ENCODE measurements at places on chromosomes 7 and 10.

DNA sequence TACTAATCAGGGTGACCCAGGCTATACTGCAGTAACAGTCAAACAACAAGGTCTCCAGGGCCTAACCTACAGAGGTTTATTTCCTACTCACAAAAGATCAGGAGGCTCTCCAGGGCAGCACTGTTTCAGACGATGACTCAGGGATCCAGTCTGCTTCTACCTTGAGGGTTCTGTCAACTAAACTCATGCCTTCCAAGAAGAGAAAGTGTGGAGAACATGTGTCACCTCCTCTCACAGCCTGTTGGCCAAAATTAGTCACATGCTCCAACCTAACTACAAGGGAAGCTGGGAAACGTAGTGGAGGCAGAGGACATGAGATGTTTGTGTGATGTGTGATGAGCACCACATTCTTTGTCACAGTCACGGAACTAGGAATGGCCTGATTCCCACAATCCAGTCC lies 14.7 kb upstream of the INA start:
- DNase-seq = no peak

DNA sequence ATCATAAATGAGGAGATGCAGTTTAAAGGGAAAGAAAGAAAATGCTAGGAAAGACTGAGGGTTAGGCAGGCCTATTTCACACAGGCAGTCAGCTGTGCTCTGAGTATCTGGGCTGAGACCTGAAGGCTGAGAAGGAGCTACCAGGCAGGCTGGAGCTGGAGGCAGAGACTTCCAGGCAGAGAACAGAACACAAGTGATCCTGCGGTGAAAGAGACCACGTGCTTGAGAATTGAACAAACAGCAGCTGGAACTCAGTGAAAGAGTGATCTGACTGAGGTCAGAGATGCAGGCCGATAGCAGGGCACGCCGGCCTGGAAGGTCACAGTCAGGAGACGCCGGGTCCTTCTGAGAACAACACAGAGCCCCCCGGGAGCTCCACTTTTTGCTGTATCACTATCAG lies 147.8 kb downstream of the ADAM12 start:
- no peak for DNase-seq

GRCh38 chr10:33966946-33967345 lies 632.5 kb upstream of the NRP1 start:
- no peak for DNase-seq

DNA sequence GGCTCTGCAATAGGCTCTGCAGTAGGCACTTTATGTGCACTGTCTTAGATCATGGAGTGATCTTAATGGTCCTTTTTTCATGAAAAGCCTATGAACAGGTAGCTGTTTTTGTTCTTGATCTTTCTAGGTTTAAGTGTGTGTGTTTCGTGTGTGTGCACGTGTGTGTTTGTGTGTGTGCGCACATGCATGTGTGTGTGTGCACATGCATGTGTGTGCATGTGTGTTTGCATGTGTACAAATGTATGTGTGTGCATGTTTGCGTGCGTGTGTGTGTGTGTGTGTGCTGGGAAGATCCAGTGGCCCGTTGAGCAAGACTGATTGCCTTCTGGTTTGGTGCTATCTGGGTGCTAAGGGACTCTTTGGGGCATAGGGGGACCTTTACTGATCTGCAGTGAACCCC lies 334.8 kb downstream of the GLRX3 start:
- DNase-seq = no peak

DNA sequence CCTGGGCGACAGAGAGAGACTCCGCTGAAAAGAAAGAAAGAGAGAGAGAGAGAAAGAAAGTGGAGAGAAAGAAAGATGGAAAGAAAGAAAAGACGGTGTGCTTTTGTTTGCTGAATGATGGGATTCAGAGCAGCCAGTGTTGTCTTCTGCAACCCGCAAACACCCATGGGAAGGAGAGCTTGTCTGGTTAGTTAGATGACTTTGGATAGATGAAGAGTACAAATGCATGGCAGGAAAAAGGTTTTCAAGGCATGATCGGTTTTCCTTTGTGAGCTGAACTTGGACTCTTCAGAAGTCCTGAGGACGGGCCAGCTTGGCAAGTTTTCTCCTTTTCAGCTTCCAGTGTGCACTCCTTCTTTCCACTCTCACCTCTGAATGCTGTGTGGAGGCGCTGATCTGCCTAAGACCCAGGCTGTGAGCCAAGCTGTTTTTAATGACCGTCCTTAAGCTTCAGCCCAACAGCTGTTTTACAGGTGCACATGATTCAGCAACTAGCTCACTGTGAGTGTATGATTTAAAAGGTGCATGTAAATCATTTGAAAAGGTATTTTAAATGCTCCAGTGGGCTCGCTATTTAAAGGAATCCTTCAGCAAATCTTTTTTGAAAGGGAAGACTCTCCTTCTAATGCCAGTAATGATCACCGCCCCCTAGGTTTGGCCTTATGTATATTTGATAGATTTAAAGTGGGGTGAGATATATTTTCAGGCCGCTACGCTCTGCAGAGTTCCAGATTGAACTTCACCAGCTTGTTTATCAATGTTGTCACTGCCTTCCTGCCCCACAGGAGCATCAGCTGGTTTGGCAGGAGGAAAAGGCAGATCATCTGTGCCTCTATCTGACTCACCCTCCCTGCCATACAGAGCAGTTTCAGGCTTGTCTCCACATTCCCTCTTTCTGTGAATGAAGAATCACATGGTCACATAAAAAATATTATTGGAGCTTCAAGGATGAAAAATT lies 115.0 kb downstream of the PLXDC2 start:
- DNase-seq = peak; percentile 83

GRCh38 chr7:151008511-151009323 lies 15.6 kb downstream of the ATG9B start:
- DNase-seq = peak; percentile 63

GRCh38 chr7:34165927-34166550 lies 260.7 kb downstream of the BMPER start:
- no peak for DNase-seq

DNA sequence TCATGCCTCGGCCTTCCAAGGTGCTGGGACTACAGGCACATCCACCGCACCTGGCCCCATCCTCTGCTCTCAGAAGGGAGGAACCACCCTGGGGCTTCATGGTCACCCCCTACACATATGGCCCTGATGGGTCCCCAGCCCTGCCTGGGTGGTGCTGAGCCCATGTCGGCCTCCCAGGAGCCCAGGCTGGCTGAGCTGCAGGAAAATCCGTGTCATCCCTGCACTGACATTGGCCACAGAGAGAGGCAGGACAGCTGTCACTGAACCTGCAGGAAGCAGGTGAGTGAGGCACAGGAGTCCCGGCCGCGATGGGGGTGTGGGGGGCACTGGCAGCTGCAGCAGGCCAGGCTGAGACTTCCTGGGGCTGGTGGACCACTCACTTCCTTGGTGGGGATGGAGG lies 8.0 kb downstream of the GRIFIN start:
- no peak for DNase-seq

DNA sequence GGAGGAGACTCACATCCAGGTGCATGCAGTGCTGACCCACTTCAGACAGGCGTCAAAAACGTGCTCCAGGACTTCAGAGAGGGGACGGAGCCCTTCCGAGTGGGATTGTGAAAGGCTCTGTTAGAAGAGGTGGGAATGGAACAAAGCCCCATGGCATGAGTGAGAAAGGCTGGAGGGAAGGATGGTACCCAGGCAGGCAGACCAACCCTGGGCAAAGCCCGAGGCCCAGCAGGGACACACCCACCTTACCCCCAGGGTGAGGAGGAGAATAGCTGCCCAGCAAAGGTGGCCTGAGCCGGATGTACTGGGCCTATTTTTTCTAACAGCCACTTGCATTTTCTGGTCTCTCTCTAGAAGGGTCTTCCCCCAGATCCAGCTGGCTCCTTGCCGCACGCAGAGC lies 14.8 kb downstream of the CHAT start:
- no peak for DNase-seq

All from left hindlimb (tissue), 1 donor.